ENCODE measurements at places on chromosomes 5 and 9. TPM values are rescaled to one million over a fixed set of nuclear protein-coding genes. Genes with fewer than 3 reads are reported as not detected.
A peak's percentile ranks its signal among the peaks of the same experiment; 100 is the strongest.

GRCh38 chr5:44794371-44794770 is 14.4 kb upstream of the MRPS30 start:
- no peak for DNase-seq

- DNase-seq, result no peak
Observed at GRCh38 chr5:124302533-124302932, 443.9 kb downstream of the ZNF608 start.

DNA sequence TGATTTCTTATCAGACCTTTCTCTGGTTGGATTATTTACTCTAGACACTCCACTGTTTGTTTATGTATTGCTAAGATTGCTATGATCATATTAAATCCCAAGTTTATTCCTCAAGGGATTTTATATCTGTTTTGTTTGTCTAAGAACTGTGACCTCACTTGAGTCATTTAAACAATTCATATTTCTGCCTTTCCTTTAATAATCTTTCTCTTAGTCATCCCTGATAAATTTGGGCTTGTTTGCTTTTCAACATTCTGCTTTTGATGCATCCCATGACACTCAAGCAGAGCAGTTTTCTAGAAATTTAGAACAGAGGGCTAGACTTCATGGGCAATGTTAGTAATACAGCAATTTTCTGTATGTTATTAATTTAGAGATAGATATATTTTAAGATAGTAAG is 231.6 kb upstream of the TNC start:
- DNase-seq, result no peak

DNA sequence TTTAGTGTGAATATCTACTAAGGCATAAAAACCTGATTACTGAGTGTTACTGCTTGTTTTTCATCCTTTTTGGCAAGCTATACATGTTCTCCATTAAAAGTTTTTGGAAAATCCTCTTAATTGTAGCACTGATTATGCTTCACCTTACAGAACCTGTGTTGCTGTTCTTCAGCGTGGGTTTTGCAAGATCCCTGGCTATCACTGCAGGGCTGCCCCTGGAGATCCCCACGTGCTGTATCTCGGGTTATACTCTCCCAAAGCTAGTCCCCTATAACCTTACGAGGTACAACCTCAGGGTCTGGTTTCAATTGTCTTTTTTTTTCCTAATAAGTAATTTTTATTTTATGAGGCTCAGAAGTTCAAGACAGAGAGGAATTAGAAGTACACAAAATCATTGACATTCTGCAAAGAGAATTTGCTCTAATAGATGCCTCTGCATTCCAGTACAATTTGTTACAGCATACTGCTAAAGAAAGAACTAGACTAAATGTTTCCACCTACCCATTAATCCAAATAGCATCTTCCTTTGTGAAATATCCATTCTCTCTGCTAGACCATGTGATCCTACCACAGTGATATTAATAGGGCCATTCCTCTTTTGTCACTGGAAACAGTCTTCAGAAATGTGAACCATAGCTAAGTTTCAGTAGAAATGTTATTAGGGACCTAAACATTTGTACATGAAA is 25.8 kb upstream of the CAMK4 start:
- no peak for DNase-seq

- DNase-seq, result no peak
Observed at GRCh38 chr5:140833993-140834392, at the start of gene PCDHA7. PCDHA7 (plus strand) TSS chr5:140834269; CDS start chr5:140834384, 115 bp downstream.

DNA sequence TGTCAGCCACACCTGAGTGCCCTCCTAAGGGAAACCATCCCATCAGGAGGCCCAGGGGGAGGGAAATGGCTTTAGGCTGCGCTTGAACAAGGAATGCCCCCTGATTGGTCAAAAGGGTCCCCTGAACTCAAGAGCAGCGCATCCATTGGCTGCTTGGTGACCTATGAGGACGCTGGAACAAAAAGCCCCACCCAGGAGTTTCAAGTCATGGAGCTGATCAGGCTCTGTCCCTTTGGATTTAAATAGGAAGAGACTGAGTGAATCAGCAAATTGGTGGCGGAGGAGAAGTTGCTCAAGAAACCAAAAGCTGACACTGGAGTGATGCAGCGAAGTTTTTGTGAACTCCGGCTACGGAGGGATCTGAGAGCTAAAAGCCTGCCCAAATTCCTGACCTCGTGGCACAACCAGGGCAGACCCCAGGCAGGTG is 66.7 kb downstream of the SMIM23 start:
- DNase-seq, result no peak

DNA sequence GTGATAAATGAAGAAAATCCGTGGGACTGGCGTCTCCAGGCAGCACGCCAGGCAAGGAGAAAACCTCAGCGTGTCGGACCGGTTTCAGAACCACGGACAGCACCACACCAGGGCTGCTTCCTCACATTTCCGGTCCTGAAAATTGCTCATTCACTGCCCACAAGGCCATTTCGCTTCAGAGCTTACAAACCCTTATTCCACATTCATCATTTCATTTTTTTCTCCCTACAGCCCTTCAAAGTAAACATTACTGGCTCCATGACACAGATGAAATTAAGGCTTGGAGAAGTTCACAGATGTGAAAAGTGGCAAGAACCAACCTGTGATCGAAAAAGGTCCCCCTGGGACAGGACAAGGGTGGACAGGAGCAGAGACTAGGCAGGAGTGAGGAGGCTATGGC is 1.5 kb upstream of the GPRIN1 start:
- no peak for DNase-seq

- no peak for DNase-seq
Observed at GRCh38 chr9:82513242-82513751, 524.7 kb downstream of the SPATA31D1 start.

- no peak for DNase-seq
Observed at GRCh38 chr5:96115147-96115807, 153.6 kb upstream of the ELL2 start.

GRCh38 chr5:158644301-158644700 is 455.4 kb downstream of the EBF1 start:
- DNase-seq, result no peak

- DNase-seq, result no peak
Observed at GRCh38 chr5:73648515-73648914, 22.5 kb downstream of the ARHGEF28 start.

DNA sequence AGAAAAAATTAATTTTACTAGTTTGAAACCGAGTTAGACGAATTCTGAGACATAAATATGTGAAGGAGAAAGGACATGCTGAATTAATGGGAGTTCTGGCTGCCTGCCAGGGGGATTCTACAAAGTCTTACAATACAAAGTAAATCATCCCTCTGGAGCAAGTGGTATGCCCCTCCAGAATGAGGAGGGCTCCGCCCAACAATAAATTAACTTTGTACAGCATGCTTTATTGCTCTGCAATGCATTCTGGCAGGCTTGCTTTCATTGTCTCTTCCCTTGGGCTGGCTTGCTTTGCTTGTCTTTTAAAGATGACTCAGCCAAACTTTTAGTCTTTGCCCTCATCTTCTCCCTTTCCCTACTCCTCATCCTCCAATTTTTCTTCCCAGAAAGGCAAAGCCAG is 11.7 kb upstream of the PCDHB1 start:
- no peak for DNase-seq

GRCh38 chr9:3887221-3887653 is 361.4 kb upstream of the RFX3 start:
- DNase-seq, result no peak

DNA sequence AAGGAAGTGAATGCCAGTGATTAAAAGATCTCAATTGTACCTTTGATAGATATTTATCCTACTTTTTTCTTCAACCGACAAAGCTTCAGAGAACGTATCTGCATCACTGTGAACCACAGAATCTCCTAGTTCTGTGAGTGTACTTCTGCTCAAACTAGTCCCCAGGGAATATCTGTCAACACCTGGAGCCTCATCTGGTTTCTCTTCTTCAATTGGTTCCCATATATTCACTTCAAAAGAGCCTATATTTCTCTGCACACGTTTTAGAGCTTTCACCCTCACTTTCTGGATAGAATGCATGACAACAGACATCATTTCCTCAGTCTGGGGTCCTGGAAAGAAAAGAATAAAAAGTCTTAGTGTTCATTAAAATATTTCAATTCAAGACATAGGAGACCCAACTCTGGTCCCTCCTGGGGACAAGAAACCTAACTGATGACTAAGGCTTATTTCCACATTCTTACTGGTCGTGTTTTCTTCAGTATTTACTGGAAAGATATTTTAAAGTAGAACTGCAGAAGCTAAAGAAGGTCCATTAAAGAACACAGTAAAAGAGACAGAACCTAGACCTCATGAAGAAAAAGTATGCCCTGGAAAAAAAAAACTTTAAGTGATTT is 64.3 kb downstream of the CPLANE1 start:
- DNase-seq, result no peak

GRCh38 chr9:124254261-124254682 is 3.5 kb upstream of the NEK6 start:
- no peak for DNase-seq

DNA sequence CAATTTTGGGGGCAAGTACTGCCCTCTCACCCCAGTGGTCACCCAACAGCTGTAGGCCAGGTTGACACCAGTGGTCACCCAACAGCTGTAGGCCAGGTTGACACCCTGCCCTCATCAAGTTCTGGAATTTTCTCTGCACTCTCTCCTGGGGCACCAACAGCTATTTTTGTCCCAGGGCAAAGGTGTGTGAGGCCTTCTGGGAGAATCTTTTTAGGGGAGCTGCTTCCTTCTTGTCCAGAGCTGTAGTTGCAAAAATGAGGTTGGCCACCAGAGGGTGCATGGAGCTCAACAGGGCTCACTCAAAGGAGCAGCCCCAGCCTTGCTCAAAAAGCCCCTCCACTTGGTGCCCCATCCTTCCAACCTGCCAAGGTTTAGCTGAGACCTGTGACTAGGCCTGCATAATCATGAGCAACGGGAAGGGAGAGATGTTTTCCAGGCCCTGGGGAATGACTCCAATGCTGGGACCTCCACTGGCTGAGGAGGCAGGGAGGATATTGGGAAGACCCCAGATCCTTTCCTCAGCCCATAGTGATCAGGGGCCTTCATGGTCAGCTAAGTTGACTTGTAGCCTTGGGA is 10.6 kb upstream of the P4HA2 start:
- peak; percentile 54 for DNase-seq

DNA sequence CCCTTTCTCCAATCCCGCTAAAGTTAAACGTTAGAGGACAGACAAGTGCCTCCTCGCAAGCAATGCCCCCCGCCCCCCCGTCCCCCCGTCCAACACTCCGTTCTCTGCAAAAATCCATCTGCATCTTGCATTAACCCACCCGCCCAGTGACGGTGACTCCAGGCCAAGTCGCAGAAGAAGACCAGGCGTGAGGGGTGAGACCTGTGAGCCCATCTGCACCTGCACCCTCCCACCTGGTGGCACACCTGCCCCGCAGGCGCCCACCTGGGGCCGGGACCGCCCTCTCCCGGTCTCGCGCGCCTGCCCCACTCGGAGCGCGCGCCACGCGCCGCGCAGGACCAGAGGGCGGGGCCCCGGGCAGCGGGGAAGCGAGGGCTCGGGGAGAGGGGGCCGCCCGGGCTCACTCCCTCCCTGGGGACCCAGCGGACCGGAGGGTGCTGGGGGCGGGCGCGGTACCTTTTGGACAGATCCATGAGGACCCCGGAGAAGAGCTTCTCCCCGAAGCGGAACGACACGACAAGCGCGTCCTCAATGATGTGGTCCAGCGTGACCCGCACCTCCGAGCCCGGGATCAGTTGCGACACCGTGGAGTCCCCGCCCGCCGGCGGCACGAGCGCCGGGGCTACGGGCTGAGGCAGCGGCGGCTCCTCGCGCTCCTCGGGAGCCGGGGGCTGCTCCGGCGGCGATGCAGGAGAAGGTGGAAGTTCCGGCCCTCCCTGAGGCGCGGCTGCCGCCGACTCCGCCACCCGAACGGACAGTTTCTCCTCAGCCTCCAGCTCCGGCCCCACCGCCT is 705 bp downstream of the PWWP2A start:
- peak; percentile 19 for DNase-seq

DNA sequence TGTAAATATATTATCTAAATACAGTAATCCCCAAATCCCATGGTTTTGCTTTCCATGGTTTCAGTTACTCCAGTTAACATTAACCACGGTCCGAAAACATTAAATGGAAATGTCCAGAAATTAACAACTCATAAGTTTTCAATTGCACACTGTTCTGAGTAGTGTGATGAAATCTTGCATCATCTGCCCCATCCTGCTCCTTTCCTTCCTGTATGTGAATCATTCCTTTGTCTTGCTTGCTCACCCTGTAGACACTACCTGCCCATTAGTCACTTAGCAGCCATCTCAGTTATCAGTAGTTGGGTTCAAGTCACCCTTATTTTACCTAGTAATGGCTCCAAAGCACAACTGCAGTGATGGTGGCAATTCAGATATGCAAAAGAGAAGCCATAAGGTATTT is 1568.5 kb upstream of the WWC1 start:
- DNase-seq, result no peak

- DNase-seq, result no peak
Observed at GRCh38 chr9:133377721-133378216, 1.6 kb downstream of the STKLD1 start.

- no peak for DNase-seq
Observed at GRCh38 chr5:39092581-39093351, 18.6 kb upstream of the RICTOR start.

DNA sequence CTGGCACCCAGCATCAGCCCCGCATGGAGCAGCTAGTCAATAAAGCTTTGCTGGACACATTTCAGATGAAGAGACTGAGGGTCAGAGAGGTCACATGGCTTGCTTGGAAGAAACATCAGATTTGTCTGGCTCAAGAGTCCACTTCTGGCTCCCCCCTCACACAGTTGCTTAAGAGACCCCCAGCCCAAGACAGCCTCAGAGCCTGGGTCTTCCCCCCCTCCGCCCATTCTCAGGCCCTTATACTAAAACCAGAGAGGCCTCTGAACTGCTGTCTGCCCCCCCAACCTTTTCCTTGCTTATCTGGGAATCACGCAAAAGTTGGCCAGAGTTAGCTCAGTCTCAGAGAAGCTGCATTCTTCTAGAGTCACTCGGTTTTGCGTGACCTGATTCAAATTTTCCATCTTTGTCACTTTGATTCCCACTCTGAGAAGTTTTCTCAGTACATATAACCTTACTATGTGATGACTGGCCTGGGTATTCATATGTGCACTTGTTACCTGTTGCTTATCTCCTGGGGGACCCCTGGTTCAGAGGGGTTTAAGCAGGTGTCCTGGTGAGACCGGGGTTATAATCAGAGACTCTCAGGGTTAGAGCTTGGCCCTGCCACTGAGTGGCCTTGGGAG is 145.4 kb upstream of the IER5L start:
- DNase-seq, result no peak

DNA sequence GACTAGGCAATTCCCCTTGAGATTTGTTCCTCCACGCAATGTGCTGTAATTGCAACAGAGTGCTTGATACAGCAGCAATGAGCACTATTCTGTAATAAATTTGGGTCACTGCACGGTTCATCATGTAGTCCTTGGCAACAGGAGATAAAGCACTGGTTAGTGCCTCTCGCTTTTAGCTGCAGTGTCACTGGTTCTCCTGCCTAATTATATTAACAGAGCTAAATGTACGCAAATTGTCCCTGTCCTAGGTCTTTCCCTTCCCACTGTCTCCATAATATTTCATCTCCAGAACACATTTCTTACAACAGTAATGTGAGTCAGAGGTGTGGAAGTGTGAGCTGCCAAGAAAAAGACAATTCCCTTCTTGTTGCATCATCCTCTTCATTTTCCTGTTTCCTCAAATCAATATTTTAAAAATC is 553.1 kb downstream of the ZNF608 start:
- DNase-seq, result no peak

Gene DNM1
- 0.95 TPM for total RNA-seq

Gene PCDHGA6
- total RNA-seq, result 0.64 TPM

Gene TMC1
- total RNA-seq, result not detected

Gene IL13
- 1.9 TPM for total RNA-seq

Gene RPL12
- total RNA-seq, result 1,776 TPM

Gene PLAC8L1
- total RNA-seq, result 0.43 TPM

Gene SLC46A2
- not detected for total RNA-seq

Gene CDC20B
- not detected for total RNA-seq

Gene TYRP1
- not detected for total RNA-seq

Measured in T-cell (primary cell).